ENCODE measurements at places on chromosomes 12 and 14.

DNA sequence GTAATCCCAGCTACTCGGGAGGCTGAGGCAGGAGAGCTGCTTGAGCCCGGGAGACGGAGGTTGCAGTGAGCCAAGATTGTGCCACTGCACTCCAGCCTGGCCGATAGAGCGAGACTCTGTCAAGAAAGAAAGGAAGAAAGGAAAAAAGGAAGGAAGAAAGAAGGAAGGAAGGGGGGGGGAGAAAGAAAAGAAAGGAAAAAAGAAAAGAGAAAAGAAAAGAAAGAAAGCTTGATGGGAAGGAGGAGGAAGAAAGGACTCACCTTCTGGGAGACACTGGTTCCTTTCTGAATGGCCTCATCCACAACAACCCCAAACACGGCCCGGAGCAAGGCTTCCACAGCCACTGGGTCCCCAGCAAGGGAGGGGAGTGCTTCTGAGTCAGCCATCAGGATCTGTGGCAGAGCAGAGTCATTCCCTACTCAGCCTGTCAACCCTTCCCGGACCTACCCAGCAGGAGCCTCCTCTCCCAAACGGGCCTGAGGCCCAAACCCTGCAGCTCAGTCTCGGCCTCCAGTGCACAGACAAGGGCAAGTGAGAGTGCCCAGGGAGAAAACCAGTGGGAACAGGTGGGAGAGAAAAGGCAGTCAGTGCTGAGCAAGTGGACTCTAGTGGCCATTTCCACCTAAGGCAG lies 7.3 kb upstream of the ZNF740 start:
- DNase-seq, result no peak

DNA sequence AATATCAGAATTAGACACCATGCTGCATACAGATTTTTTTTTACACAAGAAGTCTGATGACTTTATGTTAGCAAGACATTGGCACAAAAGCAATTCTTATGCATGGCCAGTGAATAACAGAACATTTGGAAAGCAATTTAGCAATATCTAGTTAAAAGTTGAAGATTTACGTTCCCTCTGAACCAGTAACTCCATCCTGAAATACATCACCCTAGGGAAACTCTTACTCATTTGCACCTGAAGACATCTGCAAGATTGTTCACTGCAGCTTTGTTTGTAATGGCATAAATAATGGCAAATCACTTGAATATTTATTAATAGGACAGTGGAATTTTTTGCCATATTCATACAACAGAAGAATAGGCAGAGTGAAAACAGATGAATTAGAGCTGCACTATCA lies 670.0 kb upstream of the NOVA1 start:
- no peak for DNase-seq

GRCh38 chr12:70543444-70543843 lies 93.8 kb downstream of the PTPRB start:
- no peak for DNase-seq

GRCh38 chr12:68481181-68481941 lies 129.3 kb upstream of the RAP1B start:
- no peak for DNase-seq
